Activated naive CD8-positive, alpha-beta T cell treated with anti-CD3 and anti-CD28 coated beads, Interleukin-2, amount 10 ng/mL, durations not matched to agents 7 days and 5 days (primary cell): ENCODE measurements at places on chromosomes 1 and 21. TPM values are rescaled to one million over a fixed set of nuclear protein-coding genes. Genes with fewer than 3 reads are reported as not detected.

COQ8A gene
- total RNA-seq: 30.2 TPM

CITED4 gene
- 15.0 TPM for total RNA-seq

C1orf115 gene
- total RNA-seq: 0.28 TPM

AMY2B gene
- total RNA-seq: 23.3 TPM

TSPAN2 gene
- 0.42 TPM for total RNA-seq

KCNE1 gene
- 0.33 TPM for total RNA-seq

TGFB2 gene
- not detected for total RNA-seq

PYHIN1 gene
- total RNA-seq: 45.2 TPM

SAMD11 gene
- total RNA-seq: not detected

GJB4 gene
- not detected for total RNA-seq

GNAT2 gene
- total RNA-seq: not detected

DNA sequence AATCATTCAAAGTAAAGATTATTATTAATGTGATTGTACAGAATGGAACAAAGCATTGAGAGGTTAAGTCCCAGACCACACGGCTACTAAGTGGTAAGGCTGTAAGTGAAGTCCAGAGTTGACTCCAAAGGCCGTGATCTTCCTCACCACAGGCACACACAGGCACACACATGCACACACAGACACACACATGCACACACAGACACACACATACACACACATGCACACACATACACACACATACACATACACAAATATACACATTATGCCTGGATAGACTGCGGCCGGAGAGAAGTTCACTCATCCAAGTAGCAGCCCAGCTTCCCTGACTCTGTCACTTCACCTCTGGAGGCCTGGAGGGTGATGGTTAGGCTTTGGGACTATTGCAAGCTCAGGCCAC, 121.9 kb downstream of the HLX start:
- no peak overlapping the region for H3K4me3 ChIP-seq
- H3K27ac ChIP-seq: no peak overlapping the region
- no peaks in the 10 kb centered on the region for H3K36me3 ChIP-seq
- no peaks in the 10 kb centered on the region for H3K27me3 ChIP-seq

GRCh38 chr1:234943836-234944402, 184.7 kb downstream of the TOMM20 start:
- DNase-seq: no peak
- peaks cover 4% of the 10 kb centered on the region for H3K4me1 ChIP-seq
- H3K36me3 ChIP-seq: peaks cover 10% of the 10 kb centered on the region
- no peak overlapping the region for H3K27ac ChIP-seq

DNA sequence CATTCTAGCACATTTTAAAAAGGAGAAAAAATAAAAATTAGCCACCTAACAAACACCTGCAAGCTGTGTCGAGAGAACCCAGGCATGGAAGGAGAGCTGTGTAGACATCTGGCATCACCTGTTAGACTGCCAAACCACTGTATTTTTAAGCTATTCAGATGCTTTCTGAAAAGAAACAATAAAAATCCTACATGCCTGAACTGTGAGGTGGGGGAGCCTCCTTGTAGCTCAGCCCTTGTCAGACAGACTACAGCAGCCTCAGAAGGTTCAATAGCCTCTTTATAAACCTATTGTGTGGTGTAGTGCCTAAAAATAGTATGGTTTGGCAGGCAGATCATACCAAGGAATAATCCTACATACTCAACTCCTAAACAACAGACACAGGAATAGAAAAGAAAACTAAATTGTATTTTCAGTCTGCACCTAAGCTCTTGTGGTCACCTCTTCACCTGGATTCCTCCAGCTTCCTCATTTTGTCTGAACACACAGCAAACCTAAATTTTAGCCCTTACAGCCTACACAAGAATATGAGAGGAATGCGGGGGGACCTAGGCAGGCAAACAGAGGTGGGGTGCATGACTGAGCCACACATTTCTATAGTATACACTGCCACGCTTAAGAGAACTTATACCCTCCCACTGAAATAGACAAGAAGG, 67.0 kb downstream of the SIPA1L2 start:
- H3K27ac ChIP-seq: no peak overlapping the region
- H3K4me1 ChIP-seq: no peaks in the 10 kb centered on the region
- peaks cover 2% of the 10 kb centered on the region for H3K27me3 ChIP-seq
- no peaks in the 10 kb centered on the region for H3K36me3 ChIP-seq
- H3K4me3 ChIP-seq: no peak overlapping the region

DNA sequence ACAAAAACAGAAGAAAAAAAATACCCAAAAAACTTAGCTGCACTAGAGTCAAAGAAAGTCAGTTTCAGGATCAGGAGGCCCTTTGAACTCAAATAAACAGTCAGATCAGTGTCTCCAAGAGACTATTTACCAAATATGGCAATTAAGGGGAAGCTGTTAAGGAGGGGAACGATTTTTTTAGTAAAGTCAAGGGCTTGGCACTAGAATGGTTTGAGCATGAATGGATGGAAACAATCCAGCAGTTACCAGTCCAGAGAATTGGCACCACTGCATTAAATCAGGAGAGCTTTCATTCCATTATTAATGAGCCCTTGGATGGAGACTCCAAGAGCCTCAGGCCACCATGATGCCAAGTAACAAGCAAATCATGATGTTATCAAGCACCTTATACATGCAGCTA, 7.2 kb downstream of the TRAPPC3 start:
- no peak for DNase-seq
- peaks cover 18% of the 10 kb centered on the region for H3K4me1 ChIP-seq

GRCh38 chr21:15063814-15064575, 805 bp downstream of the NRIP1 start:
- H3K36me3 ChIP-seq: no peaks in the 10 kb centered on the region
- H3K4me1 ChIP-seq: peaks cover 42% of the 10 kb centered on the region
- DNase-seq: no peak
- H3K27ac ChIP-seq: peak overlapping the region; percentile 86
- H3K4me3 ChIP-seq: peak overlapping the region; percentile 87
- H3K27me3 ChIP-seq: peaks cover 6% of the 10 kb centered on the region

DNA sequence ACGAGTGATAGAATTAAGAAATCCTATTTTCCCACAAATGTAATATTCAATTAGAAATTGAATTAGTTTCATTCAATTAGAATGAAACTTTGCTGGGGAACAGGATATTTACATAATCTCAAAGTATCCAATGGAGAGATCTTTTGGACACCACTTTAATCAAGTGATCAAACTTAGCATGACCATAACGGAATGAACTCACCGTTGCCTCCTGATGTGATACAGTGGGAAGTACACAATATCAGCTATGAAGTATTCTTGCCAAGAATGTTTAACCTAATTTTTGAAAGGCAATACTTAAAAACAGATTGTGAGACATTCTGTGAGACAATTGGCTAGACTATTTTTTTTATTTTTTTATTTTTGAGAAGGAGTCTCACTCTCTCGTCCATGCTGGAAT, 16.6 kb downstream of the CDKN2C start:
- H3K27me3 ChIP-seq: peaks cover 28% of the 10 kb centered on the region
- no peak for DNase-seq
- H3K36me3 ChIP-seq: peaks cover 3% of the 10 kb centered on the region
- no peak overlapping the region for H3K27ac ChIP-seq
- peaks cover 3% of the 10 kb centered on the region for H3K4me1 ChIP-seq

DNA sequence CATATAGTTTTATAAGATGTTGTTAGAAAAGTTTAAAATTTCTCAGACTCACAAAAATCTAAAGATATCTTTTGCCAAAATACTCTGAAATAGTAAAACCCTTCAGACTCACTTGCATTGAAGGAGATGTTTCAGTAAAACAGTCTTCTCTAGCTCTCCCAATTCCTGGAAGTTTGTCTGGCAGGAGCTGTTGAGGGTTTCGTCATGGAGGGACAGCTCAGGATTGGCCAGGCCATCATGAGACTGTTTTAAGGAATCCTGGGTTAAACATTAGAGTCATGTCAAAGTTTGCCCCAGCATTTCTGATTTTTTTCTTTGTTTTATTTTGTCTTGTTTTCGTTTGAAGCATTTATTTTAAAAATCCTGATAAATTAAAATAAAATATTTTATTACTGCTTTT, 293.8 kb upstream of the PBX1 start:
- no peaks in the 10 kb centered on the region for H3K36me3 ChIP-seq
- no peak for DNase-seq
- no peaks in the 10 kb centered on the region for H3K27me3 ChIP-seq
- H3K4me3 ChIP-seq: no peak overlapping the region
- H3K27ac ChIP-seq: no peak overlapping the region

DNA sequence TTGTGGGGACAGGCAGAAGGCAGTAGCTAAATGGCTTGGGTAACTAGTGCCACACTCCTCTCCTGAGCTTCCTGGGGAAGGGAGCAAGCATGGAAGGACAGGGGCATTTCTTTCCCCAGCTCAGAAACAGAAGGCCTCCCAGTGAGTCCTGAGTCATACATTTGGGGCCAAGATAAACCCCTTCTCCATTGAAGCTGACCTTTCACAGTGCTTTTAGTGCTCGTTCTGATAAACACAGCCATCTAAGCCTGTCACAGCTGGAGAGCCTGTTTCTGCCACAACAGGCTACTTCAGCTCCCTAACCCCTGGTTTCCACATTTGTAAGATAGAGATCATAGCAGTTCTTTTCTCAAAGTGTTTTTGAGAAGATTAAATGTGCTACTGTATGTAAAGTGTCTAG, 374.0 kb downstream of the LMX1A start:
- H3K36me3 ChIP-seq: no peaks in the 10 kb centered on the region
- H3K4me1 ChIP-seq: no peaks in the 10 kb centered on the region
- DNase-seq: no peak
- no peak overlapping the region for H3K4me3 ChIP-seq
- no peak overlapping the region for H3K27ac ChIP-seq
- H3K27me3 ChIP-seq: no peaks in the 10 kb centered on the region

- H3K4me1 ChIP-seq: peaks cover 8% of the 10 kb centered on the region
- peaks cover 3% of the 10 kb centered on the region for H3K27me3 ChIP-seq
- DNase-seq: no peak
These were observed 103.5 kb upstream of the CD55 start for GRCh38 chr1:207217778-207218511.

GRCh38 chr1:167332503-167332902, 111.8 kb downstream of the POU2F1 start:
- DNase-seq: no peak
- H3K27me3 ChIP-seq: no peaks in the 10 kb centered on the region
- no peak overlapping the region for H3K4me3 ChIP-seq
- no peak overlapping the region for H3K27ac ChIP-seq
- H3K36me3 ChIP-seq: peaks cover 28% of the 10 kb centered on the region
- H3K4me1 ChIP-seq: peaks cover 5% of the 10 kb centered on the region

DNA sequence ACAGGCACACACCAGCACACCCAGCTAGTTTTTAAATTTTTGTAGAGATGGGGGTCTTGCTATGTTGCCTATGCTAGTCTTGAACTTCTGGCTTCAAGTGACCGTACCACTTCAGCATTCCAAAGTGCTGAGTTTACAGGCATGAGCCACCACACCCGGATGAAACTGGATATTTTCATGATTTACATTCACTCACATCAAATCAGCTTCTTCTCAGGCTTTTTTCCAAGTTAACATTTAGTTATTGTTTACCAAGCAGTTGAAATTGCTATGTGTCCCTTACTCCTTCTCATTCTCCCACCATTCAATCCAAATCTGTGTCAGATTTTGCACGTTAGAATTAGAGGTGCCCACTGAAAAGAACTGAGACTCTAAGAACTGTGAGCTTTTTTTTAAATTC, 18.4 kb downstream of the RIT1 start:
- DNase-seq: no peak
- no peak overlapping the region for H3K4me3 ChIP-seq
- no peaks in the 10 kb centered on the region for H3K27me3 ChIP-seq
- H3K4me1 ChIP-seq: peaks cover 13% of the 10 kb centered on the region
- H3K36me3 ChIP-seq: peaks cover 9% of the 10 kb centered on the region
- H3K27ac ChIP-seq: peak overlapping the region; percentile 82

DNA sequence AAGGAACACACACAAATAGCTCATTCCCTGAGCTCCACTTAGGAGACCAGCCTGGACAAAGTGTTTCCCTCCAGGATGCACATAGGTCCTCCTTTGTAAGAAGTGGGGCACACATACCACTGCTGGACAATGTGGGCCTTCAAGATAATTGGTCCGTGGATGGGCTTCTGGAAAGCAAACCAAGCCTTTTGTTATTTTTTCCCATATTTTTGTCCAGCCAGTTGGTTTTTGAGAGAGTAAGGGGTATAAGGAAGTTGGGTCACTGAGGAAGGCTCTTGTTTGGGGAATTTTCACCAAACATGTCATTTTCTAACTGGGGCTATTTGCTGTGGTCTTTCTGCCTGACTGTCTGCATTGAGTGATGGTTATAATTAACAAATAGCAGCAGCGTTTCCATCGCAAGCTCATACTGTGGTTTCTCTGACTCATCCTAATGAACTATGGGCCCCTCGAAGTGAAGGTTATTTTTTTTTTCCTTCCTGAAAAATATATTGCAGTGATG, 306.3 kb upstream of the DUSP10 start:
- no peak overlapping the region for H3K27ac ChIP-seq
- H3K4me3 ChIP-seq: no peak overlapping the region
- no peak for DNase-seq
- H3K4me1 ChIP-seq: peaks cover 12% of the 10 kb centered on the region
- no peaks in the 10 kb centered on the region for H3K27me3 ChIP-seq

- DNase-seq: no peak
- peaks cover 15% of the 10 kb centered on the region for H3K4me1 ChIP-seq
- H3K27ac ChIP-seq: peak overlapping the region; percentile 49
- H3K36me3 ChIP-seq: no peaks in the 10 kb centered on the region
- peaks cover 2% of the 10 kb centered on the region for H3K27me3 ChIP-seq
These were observed 70.2 kb downstream of the SH3GLB1 start for GRCh38 chr1:86774305-86775295.

DNA sequence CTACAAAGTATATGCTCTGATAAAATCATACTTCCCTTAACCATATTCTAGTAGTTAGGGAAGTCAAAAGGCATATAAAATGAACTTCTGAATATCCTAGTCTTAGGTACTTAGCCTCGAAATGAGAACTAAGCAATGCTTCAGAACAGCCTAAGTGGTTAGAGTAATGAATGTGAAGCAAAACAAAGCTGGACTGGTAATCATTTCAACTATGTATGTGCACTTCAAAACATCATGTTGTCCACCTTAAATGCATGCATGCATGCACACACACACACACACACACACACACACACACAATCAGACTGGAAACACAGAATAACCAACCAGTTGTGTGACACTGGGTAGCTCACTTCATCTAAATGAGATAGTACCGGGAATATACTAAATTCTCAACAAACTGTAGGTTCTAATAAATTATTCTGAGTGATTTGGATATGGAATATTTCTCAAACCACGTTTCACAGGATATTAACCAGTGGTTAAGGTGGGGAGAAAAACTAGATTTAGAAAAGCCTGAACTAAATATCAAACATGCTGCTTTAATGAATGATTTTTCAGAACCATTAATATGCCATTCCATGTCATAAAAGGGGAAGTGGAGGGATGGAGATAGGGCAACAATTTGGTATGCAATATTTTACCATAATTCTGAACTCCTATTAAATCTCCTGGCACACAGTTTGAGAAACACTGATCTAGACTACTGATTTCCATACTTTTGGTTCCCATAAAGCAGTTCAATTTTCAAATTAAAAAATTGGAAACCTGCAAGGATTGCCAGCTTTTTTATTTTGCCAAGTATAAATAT, 19.5 kb downstream of the RNF115 start:
- H3K36me3 ChIP-seq: peaks cover 27% of the 10 kb centered on the region
- DNase-seq: no peak
- H3K4me1 ChIP-seq: peaks cover 16% of the 10 kb centered on the region

- H3K27me3 ChIP-seq: peaks cover 4% of the 10 kb centered on the region
- H3K36me3 ChIP-seq: no peaks in the 10 kb centered on the region
- H3K27ac ChIP-seq: no peak overlapping the region
- H3K4me3 ChIP-seq: no peak overlapping the region
- DNase-seq: no peak
These were observed 397.2 kb downstream of the DUSP10 start for GRCh38 chr1:221344693-221345092.
